CD4-positive, alpha-beta T cell treated with Interleukin-17A for 4 hours (primary cell): ENCODE measurements at places on chromosomes 11 and 22.

DNA sequence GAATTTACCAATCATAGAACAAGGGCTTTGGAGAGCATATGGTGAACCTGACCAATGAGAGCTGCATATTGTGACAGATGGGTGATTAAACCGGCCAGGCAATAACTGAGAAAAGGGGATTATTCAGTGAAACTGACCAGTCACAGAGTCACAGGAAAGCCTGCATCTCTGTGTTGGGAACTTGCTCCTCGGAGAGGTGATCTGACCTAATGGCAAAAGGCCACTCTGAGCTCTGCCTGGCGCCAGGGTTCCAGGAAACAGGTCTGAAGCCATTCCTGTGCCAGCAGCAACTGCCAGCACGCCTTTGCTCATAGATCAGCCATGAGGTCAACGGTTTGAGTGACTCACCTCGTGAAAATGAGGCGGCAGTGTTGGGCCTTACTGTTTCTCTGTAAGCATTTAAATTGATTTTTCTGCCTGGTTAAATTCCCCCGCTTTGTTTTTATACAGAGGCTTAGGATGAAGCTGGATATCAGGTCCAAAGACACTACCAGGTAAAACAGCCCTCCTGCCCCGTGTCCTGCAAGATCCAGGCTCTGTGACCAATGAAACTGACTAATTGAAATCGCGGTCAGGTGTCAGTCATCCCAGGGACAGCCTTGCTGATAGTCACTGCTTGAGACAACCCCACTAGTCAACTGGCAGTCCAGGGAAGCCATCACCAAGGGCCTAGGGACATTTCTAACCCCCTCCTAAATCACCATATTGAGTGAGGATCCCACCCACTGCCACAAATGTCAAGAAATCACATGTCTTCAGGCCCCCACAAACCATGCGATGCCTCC lies 35.8 kb upstream of the MYOD1 start:
- DNase-seq, result no peak

DNA sequence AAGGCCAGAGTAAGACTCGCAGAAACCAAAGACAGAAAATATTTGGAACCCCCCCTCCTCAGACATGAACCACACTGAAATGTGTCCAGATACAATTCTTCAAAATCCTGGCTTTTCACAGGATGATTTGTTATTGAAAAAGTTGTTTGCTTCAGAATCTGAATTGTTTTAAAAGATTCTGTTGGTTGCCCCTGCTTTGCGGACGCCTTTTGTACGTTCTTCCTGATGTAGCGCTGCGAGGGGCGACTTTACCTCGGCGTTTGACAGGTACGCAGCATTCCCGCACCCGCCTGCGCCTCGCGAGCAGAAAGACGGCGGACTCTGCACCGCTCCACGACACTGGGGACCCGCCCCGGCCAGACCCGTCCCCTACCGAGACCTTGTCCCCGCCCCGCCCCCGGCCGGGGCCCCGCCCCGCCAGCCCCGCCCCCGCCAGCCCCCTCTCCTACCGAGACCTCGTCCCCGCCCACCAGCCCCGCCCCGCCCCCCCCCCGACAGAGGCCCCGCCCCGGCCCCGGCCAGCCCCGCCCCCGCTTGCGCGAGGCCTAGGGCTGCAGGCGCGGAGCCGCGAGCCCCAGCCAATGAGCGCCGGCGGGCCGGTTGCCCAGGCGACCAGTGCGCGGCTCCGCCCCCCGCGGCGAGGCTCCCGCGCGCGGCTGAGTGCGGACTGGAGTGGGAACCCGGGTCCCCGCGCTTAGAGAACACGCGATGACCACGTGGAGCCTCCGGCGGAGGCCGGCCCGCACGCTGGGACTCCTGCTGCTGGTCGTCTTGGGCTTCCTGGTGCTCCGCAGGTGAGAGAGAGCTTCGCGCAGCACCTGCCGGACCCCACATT lies at the start of gene GLB1L2:
TSS of gene GLB1L2 (plus strand) at position 635 of the 835 bp plus-strand sequence. CDS start at position 709, 74 bp downstream.
- peak; percentile 94 for DNase-seq

DNA sequence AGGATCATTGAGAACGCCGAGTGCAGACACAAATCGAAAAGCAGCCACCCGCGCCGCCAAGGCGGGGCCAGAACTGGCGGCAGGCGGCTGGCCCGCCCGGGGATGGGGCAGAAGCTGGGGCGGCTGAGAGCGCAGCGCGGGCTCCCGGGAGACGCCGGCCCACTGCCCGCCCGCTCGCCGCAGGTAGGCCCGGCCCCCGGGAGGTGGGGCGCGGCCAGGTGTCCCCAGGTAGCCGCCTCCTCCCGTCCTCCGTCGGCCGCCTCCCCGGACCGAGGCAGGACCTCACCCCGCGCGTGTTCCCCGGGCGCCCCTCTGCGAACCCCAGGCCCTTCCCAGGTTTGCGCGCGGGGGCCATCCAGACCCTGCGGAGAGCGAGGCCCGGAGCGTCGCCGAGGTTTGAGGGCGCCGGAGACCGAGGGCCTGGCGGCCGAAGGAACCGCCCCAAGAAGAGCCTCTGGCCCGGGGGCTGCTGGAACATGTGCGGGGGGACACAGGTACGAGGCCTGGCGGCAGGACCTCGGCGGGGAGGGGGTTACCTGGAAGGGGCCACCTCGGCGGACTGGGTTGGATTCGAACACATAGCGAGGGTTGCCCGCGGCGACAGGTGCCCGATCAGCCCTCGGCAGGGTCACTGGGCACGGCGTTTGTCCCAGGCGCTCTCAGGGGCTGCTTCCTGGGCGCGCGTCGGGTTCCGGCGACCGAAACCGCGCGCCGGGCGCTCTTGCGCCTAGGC lies at the start of gene PRRG4:
TSS of gene PRRG4 (plus strand) at position 248 of the 733 bp plus-strand sequence. CDS start 603 bp downstream, outside the sequence.
- peak; percentile 5 for DNase-seq

DNA sequence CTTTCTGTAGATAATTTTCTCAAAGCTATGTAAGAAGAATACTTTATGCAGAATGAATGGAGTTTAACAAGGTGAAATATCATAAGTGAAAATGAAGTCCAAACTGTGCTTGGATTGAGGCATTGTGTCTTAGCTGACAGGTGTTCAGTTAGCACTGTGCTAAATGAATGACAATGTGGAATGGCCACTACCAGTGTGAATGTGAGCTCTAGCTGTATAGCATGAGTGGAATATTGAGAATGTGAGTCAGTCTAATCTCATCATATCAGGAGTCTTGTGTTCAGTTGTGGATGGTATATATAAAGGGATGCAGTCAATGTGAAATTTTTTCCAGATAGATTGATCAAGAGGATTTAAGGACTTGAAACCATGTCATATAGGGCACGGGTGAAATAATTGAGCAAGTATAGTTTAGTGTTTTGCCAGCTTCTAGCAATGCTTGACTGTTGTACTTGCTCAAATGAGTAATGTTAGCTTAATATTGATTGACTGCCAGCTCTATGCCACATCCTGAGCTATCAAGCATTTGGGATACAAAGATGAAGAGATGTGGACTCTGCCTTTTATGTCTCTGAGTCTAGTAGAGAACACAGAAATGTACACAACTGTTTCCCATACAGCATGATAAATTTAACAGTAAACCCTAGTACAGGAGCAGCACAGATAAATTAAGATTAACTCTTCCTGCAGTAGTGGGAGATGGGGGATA lies 10.6 kb upstream of the RAG2 start:
- no peak for DNase-seq

DNA sequence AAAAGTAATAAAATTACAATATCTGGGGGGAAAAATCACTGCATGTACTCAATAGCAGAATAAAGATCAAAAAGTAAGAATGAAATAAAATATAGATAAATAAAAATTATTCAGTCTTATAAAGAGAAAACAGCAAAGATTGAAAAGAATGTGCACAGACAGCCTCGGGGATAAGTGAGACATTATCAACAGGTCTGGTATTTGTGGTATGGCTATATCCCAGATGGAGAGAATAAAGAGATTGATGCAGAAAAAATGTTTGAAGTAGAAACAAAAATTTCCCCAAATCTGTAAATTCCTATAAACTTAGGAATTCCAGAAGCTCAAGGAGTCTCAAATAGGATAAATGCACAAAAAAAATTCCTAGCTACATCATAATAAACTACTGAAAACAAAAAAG lies 74.5 kb upstream of the LUZP2 start:
- no peak for DNase-seq

GRCh38 chr11:124942466-124943253 lies 6.8 kb upstream of the HEPACAM start:
- no peak for DNase-seq

- peak; percentile 70 for DNase-seq
Observed at GRCh38 chr11:64854534-64855502, 10.4 kb upstream of the CDC42BPG start.

GRCh38 chr11:108131993-108132392 lies 10.6 kb downstream of the ACAT1 start:
- DNase-seq, result no peak

- DNase-seq, result no peak
Observed at GRCh38 chr11:115148101-115148500, 356.1 kb downstream of the CADM1 start.
